ENCODE measurements at places on chromosomes 11 and 22.
A peak's percentile ranks its signal among the peaks of the same experiment; 100 is the strongest.

DNA sequence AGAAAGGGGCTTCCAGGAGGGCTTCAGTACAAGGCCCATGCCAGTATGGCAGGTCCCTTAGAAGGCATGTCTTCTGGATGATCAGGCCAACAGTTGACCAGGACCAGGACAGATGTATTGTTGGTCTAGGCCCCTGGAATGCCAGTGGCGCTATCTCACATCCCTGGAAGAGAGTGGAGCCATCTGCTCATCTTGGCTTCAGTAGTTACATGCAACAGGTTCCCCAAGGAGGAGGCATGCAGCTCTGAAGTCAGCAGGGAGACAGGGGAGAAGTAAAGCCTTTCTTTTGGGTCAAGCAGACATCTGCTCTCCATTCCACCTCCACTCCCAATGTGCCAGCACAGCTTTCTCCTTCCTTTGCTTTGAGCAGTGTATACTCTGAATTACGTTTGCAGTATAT lies 244.1 kb downstream of the KIRREL3 start:
- DNase-seq = no peak

DNA sequence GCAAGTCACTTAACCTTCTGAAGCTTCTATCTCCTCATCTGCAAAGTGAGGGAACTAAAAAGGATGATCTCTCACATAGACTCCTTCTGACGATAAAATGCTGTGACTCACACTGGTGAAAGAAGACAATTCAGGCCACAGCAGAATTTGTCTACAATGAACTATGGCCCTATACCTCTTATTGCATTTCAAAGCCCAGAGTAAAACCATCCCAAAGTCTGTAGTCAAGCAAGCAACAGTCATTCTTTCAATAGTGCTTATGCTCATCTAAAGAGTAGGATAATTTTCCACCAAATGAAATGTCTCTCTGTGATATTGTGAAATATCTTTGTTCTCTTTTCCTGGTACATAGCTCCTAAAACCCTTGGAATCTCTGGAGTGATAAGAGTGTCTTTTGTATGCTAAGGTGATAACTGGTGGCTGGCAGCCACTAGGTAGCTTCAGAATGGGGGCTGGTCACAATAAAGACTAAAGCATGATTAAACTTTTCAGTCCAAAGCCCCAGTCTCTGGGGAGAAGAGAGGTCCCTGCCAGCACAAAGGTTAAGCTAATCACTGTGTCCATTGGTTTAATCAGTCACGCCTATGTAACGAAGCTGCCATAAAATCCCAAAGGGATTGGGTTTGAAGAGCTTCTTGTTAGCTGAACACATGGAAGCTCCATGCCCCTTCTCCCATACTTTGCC lies 30.8 kb downstream of the SYTL2 start:
- no peak for DNase-seq

- DNase-seq = no peak
Measured at GRCh38 chr11:73239111-73239521, 21.0 kb downstream of the P2RY2 start.

GRCh38 chr22:29344137-29344536 lies 28.6 kb upstream of the RASL10A start:
- DNase-seq = peak; percentile 56

- no peak for DNase-seq
Measured at GRCh38 chr11:46492532-46492931, 101.0 kb upstream of the CHRM4 start.

- no peak for DNase-seq
Measured at GRCh38 chr11:67542169-67542568, 18.9 kb upstream of the CABP2 start.

DNA sequence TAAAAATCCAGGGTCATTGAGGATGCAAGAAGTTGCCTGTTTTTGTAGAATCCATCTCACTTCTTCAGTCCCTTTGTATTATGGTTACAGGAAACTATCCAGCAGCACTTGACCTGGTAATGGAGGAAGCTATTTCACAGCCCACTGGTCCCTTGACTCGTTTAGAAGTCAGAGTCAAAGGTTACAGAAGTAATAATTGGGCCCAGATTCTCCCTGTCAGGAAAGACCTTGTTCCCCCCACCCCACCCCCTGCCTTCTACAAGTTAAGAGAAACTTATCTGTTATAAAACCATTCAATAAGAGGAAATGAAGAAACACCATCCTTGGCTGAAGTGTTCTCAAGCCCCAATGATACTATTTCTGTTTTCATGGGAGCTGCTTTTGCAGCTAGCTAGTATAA lies 65.8 kb downstream of the CSTPP1 start:
- no peak for DNase-seq

GRCh38 chr11:115279813-115280761 lies 224.1 kb downstream of the CADM1 start:
- no peak for DNase-seq

DNA sequence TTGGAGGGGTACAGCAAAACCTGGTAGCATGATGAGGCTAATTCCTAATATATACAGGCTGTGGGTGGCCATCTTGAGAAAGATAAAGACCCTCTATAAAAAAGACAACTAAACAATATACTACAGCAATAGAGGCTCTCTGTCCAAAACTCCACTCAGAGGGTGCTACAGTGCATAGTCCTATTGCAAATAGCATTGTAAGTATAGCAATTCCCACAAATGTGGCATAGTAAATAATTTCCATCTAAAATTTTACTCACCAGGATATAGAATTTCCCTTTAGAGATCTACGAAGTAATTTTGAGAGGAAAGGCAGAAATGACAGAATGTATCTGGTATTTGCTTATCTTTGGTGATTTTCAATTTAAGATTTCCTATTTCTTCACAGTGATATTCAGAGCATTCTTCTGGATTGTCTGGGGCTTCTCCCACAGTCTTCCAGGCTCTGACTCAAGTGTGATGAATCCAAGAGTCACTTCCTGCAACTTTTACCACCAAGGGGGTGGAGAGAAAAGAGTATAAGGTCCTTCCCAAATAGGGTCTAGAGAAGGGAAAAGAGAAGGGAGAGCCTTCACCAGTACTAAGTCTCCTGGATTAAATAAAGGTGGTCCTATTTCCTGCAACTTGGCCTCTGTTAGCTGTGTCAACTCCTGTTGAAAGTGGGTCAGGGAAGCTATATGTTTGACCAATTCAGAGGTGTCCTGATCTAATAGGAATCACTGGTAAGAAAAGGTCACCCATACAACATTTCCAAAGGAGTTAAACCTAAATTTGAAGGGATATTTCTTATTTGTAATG lies 1054.7 kb upstream of the CNTN5 start:
- no peak for DNase-seq

- no peak for DNase-seq
Measured at GRCh38 chr11:69391192-69392103, 90.0 kb upstream of the LINC01488 start.

DNA sequence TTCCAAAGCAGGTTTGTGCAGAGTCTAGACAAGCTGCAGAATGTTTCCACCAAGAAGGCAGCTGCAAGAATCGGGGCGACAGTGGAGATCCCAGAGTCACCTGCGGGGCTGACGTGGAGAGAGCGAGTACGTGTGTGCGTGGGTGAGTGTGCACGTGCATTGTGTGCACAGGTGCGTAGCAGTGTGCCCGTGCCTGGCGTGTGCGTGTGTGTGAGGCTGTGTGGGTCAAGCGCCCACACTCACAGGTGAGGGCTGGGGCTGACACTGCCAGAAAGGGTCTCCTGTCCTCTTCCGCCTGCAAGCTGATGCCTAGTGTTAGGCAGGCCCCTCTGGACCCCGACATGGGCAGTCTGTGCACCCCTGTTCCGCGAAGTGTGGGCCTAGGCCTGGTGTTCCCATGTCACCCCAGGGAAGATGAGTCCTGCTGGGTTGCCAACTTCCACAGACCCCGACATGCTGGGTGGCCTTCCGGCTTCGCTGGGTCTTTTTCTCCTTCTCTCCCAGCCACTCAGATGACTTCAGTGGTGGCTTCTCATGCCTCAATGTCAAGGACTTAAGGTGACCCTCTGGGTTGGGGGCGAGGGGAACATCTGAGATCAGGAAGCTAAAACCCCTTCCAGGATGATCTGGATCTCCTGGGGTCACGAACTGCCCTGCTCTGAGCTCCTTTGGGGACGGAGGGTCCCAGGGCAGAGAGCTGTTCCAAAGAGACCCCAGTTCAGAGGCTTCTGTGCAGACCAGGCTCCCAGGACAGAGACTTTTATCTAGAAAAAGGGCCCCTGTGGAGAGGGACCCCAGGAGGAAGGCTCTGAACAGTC lies 10.4 kb upstream of the SYT8 start:
- DNase-seq = no peak

- no peak for DNase-seq
Measured at GRCh38 chr11:61749591-61750217, 2.7 kb upstream of the MYRF start.

DNA sequence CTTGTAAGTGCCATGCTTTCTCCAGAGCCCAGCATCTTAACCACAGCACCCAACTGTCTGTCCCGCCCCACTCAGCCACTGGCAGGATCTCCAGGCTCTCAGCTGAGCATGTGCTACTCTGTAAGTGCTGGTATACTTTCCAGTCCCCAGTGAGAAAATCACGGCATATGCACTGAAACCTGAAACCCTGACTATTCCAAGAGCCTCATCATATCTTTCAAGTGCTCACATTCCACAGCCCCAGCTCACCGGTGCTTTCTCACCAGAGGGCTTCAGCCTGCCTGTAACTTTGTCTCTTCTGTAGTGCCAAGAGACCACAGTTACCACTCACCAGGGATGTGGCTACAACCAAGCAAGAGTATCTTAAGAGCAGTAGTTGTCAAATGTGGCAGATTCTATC lies 24.4 kb upstream of the PAMR1 start:
- DNase-seq = no peak

DNA sequence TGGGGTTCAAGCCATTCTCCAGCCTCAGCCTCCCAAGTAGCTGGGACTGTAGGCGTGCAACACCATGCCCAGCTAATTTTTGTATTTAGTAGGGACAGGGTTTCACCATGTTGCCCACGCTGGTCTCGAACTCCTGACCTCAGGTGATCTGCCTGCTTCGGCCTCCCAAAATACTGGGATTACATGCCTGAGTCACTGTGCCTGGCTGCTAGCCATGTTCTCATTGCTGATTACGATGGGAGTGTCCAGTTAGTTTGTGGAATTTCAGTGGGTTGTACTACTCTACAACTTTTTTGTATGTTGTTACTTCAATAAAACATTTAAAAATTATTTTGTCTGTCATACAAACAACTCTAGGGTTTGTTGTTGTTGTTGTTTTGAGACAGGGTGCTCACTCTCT lies 4.8 kb upstream of the VPS11 start:
- DNase-seq = no peak

GRCh38 chr22:21816787-21817496 lies 50.5 kb downstream of the MAPK1 start:
- DNase-seq = no peak

- DNase-seq = no peak
Measured at GRCh38 chr11:121450401-121450800, 1.7 kb upstream of the SORL1 start.

GRCh38 chr11:8389029-8389996 lies 125.6 kb upstream of the LMO1 start:
- DNase-seq = no peak

- DNase-seq = no peak
Measured at GRCh38 chr11:93196816-93197379, 893 bp downstream of the SLC36A4 start.

DNA sequence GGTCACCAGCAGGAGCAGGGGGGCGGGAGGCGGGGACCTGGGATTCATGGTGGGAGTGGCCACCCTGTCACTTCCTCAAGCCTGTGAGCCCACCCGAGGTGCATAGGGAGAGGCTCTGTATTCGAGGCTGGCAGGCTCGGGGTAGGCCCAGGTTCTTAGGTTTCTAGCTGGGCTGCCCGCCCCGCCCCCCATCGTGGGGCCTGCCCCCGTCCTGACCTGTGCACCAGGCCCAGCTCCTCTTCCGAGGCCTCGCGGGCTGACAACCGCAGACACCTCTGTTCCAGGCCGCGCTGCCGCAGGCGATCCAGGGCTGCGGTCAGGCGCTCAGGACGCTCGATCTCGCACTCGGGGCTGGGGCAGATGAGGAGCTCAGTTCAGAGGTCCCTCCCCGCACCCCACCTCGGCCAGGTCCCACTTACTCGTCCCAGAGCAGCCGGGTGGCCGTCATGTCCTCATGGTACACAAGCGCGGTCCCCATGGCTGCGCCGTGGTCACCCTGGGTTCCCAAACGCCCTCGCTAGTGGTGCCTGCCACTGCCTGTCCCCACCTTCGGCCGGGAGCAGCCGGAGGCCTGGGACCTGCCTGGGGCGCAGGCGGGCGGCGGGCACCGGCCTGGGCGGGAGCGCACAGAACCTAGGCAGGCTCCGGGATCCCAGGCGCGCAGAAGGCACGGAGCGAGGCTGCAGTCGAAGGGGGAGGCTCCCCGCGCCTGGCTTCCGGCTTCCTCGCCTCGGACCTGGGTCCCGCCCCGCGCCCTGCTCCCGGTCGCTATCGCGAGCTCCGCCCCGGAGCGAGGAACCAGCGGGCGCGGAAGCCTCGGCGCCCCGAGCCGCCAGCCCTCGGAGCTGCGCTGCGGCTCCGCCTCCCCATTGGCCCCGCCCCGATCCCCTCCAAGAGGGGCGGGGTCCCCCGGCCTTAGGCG lies at the start of gene HDAC10:
HDAC10 (minus strand) TSS at position 711 of the 922 bp plus-strand sequence; CDS start at position 478, 233 bp downstream.
- peak; percentile 55 for DNase-seq

- no peak for DNase-seq
Measured at GRCh38 chr22:43540529-43540923, 128.7 kb downstream of the MPPED1 start.

GRCh38 chr11:132008872-132009271 lies 638.5 kb downstream of the NTM start:
- no peak for DNase-seq

DNA sequence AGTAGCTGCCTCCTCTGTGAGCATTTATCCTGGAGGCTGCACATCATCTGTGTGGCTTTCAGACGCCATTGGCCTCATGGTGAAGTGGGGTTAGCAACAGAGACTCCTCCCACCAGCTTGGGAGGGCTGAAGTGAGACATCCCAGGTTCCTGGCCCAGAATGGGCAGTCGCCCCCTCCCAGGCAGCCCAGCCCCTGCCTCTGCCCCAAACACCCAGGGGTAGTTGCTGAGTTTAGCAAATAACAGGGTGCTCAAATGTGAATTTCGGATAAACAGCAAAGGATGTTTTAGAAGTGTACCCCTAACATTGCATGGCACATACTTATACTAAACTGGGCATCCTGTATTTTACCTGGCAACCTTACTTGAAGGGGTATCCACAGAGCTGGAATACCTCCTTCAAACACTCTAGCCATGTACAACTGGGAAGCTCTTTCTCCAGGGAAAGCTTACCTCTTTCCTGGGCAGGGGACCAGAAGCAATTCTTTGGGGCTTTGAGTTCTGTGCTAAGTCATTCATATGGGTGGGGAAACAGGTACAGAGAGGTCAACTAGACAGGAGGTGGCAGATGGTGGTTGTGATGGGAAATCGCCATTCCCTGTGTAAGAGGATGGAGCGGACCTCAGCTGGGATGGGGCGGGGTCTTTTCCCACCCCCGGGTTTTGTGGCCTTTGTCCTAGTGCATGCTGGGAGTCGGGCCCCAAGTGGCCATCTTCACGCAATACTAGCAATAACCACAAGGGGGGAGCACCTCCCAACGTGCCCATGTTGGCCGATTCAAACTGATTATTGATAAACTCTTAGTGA lies 19.3 kb downstream of the MTFP1 start:
- DNase-seq = no peak

GRCh38 chr11:21861314-21861713 lies 331.6 kb upstream of the ANO5 start:
- DNase-seq = no peak
